EH (cell line): ENCODE measurements at places on chromosomes 2 and 18.

DNA sequence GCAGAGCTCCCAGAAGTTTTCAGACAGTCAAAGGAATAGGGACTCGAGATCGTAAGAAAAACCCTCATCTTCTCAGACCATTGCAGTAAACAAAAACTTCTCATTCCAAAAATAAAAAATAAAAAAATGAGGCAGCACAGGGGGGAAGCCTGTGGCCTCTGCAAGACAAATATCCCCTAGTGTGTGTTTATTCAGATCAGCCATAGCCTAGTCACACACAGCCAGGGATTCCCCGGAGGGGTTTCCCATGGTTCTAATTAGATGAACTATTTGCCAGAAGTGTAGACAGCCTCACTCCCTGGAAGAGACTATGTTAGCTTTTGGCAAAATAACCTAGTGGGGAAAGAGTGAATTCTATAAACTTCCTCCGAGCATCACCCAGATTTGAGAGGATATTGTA lies 122.9 kb upstream of the KLF7 start:
- DNase-seq = peak; percentile 45

DNA sequence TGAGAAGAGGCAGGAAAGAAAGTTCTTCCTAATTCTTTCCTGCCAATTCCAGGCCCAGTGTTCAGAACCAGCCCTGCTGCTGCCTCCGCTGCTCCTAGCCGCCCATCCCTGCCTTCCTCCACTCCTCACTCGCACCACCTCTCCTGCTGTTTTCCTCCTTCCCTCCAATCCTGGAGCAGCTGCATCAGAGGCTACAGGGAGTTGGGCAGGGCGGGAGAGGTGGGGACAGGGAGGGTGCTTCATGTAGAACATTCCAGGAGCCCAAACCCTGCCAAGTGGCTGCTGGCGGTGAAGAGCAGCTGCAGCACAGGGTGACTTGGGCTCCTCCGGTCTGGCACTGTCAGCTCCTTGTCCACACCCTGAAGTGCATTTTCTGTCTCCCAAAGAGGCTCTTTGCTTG lies 176.3 kb downstream of the TNS1 start:
- DNase-seq = no peak

GRCh38 chr2:19746611-19747309 lies 155.0 kb downstream of the TTC32 start:
- DNase-seq = peak; percentile 40

DNA sequence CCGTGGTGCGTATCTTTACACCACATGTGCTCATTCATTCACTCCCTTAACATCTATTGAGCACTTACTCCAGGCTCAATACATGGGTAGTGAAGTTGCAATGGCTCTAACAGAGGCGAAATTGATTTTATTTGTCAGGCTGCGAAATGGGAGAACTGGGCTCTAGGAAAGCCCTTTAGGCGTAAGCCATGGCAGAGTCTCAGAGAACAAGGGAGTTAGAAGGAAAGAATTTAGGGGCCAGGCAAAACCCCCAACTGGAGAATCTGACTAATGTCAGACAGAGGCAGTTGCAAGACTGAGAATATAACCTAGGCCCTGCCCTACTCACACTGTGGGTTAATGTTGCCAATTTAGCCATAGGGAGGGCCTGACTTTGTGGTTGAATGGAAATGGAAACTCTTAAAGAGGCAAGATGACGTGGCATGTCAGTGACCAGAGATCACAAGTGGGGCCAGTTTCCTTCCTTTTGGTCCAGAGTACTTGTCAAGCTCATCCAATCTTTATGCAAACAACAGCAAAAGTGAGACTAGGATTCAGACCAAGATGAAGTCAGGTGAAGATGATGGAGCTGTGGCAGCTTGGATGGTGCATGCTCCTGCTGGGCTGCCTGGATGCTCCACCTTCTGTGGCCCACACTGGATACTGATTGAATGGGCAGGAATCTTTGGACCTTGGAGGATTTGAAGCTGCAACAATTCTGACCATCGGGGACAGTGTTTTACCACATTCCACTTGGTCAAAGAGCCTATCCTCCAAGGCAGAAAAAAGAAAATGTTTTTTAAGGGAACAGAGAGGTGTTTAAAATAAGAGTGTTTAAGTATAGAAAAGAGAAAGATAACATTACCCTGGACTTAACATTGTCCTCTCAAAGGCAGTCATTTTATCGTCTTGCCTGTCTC lies 92.2 kb downstream of the CAPN13 start:
- DNase-seq = no peak

GRCh38 chr2:212028798-212029394 lies 509.7 kb downstream of the ERBB4 start:
- DNase-seq = no peak

- peak; percentile 98 for DNase-seq
Observed at GRCh38 chr2:43269074-43269572, 42.7 kb upstream of the ZFP36L2 start.

- DNase-seq = no peak
Observed at GRCh38 chr2:8559805-8560204, 122.1 kb upstream of the ID2 start.

- peak; percentile 44 for DNase-seq
Observed at GRCh38 chr2:201855356-201855755, 49.0 kb downstream of the CDK15 start.

DNA sequence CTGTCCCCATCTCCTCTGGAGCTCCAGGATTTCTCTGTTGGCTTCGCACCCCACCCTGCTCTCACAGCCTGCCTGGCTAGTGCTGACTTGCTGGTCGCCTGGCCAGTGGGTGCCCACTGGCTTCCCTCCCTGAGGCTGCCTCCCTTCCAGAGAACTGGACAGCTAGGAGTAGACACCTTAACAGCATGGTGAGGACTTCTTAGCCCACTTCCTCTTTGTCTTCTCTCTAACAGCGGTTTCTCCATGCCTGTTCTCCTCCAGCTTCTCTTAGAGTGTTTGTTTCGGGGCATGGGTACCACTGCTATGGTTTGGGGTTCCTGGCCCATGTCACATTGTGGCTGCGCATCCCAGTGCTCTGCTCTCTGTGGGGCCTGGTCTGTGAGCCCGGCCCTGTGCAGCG lies 37.1 kb downstream of the ZNF532 start:
- no peak for DNase-seq

DNA sequence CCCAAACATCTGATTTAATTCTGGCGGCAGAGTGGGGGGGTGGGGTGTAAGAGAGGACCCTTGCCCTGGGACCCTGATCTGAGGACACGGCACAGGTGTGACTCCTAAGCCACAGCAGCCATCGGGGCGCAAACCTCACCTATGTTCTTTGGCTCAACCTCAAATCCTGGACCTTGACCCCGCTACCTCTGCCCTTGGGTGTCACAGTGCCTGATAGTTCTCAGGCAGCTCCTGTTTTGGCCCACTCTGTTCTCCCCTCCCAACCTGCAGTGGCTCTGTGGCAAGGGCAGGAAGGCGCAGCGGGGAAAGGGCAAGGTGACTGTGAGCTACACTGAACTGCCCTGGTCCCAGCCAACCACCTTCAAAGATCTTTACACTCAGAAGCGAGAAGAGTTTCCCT lies 152.8 kb downstream of the L3MBTL4 start:
- DNase-seq = no peak

- peak; percentile 65 for DNase-seq
Observed at GRCh38 chr2:18378020-18378653, 182.3 kb downstream of the RDH14 start.

DNA sequence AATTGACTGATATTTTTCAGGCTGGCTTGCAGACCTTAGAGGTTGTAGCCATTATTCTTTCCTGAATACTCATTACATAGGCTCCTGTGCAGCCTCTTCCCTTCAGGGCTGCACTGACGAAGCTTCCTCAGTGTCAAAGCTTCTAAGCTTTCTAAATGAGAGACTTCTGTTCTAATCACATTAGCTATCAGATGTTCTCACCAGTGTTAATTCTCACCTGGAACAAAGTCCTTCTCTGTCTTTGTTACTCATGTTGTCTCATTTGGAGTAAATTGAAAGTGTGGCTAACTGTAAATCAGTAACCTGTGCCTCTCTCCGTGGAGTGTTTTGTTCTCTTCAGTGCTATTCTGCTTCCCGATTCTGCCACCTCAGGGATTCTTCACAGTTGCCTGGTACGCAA lies 76.9 kb downstream of the MC4R start:
- DNase-seq = no peak

DNA sequence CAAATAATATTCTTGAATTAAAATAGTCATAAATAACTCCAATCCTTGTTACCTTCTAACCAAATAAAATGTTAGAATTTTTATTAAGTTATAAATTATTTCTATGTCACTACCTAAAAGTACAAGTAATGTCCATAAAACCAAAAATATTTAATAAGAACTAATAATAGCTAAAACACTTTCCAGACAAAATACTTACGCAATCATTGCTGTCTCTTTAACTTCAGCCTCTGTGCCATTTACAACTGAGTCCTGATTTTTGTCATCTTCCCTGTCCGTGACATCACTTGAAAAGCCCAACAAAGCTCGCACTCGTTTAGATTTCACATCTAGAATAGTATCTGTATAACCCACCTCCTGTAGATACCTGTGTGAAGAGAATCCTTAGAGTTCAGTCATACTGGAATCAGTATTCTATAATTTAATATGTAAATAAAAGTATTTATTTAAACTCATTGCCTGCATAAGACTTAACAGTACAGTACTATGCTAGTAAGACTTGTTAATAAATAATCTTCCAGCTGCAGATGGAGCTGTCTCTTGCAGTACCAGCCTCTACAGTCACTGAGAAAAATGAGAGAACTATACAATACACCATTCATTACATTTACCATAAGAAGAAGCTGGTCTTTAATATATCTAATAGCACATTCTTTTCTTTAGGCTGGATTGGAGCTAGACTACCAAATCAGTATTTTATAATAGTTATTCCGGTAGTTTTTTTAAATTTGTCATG lies 63.8 kb downstream of the STRN start:
- DNase-seq = no peak

GRCh38 chr2:45626387-45627221 lies 15.5 kb upstream of the SRBD1 start:
- no peak for DNase-seq

- DNase-seq = no peak
Observed at GRCh38 chr18:31380912-31381311, 4.3 kb downstream of the DSG4 start.

DNA sequence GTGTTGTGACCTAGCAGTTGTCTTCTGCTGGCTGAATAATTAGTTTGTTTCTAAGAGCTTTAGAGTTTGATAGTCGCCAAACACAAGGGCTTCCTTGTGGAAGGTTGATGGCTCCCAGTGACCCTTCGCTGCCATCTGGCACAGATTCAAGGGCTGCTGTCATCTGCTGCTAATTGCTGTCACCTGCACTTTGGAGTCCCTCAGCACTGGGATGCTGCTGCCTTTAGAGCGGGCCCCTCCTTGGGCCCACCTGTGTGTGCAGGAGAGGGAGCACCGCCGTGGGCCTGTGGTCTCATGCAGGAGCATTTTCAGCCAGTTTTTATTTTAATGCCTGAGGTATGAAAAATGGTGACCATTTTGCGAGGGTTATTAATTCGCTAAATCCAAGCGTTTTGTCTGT lies 154.0 kb upstream of the NFATC1 start:
- DNase-seq = no peak

DNA sequence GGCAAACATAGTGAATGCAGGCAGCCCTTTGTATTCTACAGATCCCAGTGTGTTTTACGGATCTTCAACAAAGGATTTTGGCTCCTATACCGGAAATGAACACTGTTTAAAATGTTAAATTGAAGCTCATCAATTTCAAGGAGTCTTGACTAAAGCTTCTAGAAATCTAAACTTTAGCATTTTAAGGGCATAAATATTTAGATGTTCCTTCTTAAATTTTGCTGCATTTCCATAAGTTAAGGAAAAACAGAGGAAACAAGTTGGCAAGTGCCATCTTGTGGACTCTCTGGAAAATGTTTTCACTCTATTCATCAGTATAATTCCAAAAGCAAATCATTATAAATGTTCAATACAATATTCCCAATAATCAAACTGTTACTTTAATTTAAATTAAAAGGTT lies 19.6 kb downstream of the CHN1 start:
- peak; percentile 61 for DNase-seq

- no peak for DNase-seq
Observed at GRCh38 chr2:1968209-1968987, 224.1 kb upstream of the PXDN start.

DNA sequence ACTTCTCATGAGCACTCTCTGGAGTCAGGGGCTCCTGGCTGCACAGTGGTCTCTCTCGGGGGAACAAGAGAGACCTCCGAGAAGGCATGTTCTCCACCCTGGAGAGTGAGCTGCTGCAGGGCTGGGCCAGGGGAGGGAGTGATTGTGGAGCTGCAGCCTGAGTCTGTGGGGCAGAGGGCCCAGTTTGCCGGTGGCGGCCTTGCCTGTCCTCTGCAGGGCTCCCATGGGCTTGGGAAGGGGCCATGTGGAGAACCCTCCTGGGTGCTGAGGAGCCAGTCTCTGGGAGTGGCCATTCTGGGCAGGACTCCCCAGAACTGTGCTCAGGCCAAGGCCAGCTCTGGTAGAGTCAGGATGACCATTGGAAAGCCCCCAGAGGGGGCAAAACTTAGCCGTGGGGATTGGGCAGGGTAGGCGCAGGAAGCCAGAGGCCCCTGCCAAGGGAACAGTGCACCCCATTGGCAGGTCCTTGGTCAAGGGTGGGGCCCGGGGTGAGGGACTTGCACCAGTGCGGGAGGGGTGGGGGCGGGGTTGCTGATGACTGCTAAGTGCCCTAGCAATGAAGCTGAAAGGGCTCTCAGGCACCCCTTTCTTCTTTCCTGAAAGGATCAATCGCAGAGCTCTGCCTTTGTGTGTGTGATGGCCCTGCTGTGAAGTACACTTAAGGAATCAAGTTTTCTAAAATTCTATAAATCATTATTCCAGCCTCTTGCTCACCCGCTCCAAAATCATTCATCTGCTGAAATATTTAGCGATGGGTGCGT lies 69.7 kb upstream of the BOD1L2 start:
- no peak for DNase-seq

- no peak for DNase-seq
Observed at GRCh38 chr2:4963106-4963505, 729.1 kb upstream of the SOX11 start.

DNA sequence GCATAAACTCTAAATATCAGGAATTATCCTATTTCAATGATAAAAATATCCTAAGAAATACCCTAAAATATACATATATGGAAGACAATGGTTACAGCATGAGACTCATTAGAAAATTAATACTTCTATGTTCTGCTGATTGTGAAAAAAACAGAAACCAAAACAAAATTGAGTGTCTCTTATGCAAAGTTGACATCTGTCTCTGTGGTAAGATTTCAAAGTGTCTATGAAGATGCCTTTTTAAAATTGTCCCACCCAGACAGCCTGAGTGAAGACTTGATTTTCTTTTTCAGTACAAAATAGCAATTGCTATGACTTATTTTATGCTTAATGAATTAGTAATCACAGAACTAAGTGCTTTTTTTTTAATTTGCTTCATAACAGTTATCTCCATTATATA lies 1368.4 kb upstream of the LRRTM1 start:
- DNase-seq = no peak

- no peak for DNase-seq
Observed at GRCh38 chr2:173370198-173370597, 15.5 kb downstream of the CDCA7 start.

DNA sequence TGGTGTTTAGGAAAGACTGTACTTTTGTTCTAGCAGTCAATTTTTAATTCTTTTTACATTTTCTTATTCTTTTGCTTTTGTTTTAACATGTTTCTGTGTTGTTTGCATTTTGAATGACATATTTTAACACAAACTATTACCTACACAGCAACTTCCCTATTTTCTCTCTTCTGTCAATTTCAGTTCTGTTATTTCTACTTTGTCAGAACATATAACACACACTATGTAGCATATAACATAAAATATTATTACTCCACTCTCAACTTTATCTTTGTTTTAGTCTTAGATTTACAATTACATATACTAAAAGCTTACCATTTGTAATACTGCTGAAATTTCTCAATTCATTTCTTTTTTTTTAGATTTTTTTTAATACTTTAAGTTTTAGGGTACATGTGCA lies 372.7 kb upstream of the VWC2L start:
- DNase-seq = no peak

- DNase-seq = peak; percentile 3
Observed at GRCh38 chr2:179036353-179036905, 13.5 kb downstream of the CCDC141 start.
